Astrocyte (in vitro differentiated cells and primary cell): ENCODE measurements at places on chromosomes 6 and 20. TPM values are rescaled to one million over a fixed set of nuclear protein-coding genes. Genes with fewer than 3 reads are reported as not detected.
A peak's percentile ranks its signal among the peaks of the same experiment; 100 is the strongest.

- H3K4me1 ChIP-seq, result no peaks in the 10 kb centered on the region
- no peak overlapping the region for H3K27ac ChIP-seq
- peak; percentile 14 for DNase-seq
- H3K4me3 ChIP-seq, result no peak overlapping the region
These were observed 245.3 kb upstream of the MAN1A1 start for GRCh38 chr6:119594907-119595306.

DNA sequence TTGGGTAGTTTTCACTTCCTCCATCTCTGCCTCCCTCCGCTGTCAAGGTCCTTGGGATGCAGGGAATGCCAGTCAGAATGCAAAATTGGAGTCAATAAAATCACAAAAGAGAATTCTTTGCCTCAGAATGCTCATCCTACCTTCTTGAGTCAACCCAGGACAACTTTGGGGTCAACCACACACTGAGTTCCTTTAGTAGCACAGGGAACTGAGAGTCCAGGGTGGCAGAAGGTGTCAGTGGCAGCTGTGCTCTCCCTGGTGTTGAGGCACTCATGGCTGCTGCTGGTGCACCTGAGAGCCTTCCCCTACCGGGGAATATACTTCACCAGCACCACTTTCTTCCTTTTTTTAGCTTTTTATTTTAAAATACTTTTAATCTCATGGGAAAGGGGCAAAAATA, 829 bp upstream of the NOTCH4 start:
- H3K27me3 ChIP-seq, result no peaks in the 10 kb centered on the region
- no peaks in the 10 kb centered on the region for H3K36me3 ChIP-seq
- no peak overlapping the region for H3K27ac ChIP-seq
- H3K4me1 ChIP-seq, result no peaks in the 10 kb centered on the region
- no peak for DNase-seq
- no peak overlapping the region for H3K4me3 ChIP-seq

GRCh38 chr6:167403427-167403826, 78.5 kb downstream of the TTLL2 start:
- H3K27ac ChIP-seq, result no peak overlapping the region
- H3K4me3 ChIP-seq, result no peak overlapping the region
- no peaks in the 10 kb centered on the region for H3K36me3 ChIP-seq
- no peaks in the 10 kb centered on the region for H3K4me1 ChIP-seq
- H3K27me3 ChIP-seq, result no peaks in the 10 kb centered on the region
- no peak for DNase-seq

DNA sequence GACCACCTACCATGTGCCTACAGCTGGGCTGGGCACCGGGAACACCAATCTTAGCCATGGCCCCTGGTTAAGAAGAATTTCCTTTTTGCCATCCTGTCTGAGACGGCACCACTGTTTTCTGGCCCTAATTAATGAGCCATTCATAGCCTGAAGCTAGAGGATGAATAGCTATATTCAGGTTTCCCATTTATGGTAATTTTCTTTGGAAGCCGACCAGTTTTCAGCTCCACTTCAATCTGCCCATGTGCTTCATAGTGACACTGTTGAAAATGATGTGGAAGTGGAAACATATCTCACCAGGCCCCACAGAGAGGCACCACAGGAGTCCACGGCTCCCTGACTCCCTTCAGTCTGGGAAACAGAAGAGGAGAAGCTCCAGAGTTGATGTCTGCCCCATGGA, 22.6 kb upstream of the ULBP3 start:
- peaks cover 25% of the 10 kb centered on the region for H3K27me3 ChIP-seq
- peak; percentile 21 for DNase-seq
- no peak overlapping the region for H3K4me3 ChIP-seq
- no peaks in the 10 kb centered on the region for H3K36me3 ChIP-seq
- H3K4me1 ChIP-seq, result no peaks in the 10 kb centered on the region

The XKR7 gene
- 0.36 and 0.48 TPM in 2 replicates for total RNA-seq
